ENCODE measurements at places on chromosomes 6 and 20.

DNA sequence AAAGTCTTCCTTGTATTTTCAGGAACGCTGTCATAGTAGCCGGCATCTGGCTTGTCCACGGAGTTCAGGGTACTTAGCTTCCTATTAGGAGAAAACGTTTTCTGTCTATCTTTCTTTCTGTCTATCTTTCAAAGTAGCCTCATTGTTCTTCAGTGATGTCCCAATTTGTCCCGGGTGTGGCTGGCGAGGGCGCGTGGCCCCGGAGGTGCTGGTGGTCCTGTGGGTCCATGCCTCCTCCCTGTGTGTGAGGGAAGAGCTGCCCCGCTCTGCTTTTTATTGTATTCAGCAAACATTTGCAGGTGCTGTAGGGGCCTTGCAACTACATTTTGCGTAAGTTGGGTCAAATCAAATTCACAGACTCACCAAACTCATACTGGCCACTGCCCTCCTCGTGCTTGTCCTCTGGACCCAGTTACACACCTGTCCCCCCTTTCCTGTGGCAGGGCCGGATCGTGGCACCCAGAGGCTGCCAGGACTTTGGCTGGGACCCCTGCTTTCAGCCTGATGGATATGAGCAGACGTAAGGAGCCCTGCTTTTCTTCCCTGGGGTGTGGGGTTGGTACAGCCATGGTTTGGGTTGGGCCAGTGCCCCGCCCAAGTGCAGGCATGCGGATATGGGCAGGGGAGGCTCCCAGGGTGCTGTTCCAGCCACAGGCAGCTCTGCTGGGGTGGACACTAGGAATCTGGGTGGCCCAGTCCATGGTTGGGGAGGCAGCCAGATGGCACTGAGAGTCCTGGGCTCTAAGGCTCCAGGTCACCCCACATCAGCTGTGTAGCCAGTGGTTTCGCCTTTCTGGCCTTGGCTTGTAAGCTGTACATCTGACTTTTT lies 12.3 kb downstream of the ITPA start:
- DNase-seq: no peak

GRCh38 chr20:2911200-2911599 lies 37.9 kb downstream of the PTPRA start:
- no peak for DNase-seq

DNA sequence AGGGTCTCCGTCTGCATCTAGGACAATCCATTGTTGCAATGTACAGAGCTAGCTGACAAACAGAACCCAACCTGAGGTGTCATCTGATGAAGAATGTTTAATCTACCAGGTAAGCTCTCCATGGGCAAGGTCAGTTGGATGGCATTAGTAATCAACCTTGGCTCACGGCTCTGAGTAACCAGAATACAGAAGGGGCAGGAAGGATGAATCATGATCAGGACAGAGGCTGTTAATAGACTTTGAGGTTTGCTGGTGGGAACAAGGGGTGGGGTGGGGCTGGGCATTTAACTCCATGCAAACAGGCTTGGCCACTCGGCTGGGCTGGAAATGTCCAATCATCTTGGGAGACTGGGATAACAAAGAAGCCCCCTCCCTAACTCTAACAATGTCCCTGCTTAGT lies 77.1 kb upstream of the MRPS10 start:
- no peak for DNase-seq

DNA sequence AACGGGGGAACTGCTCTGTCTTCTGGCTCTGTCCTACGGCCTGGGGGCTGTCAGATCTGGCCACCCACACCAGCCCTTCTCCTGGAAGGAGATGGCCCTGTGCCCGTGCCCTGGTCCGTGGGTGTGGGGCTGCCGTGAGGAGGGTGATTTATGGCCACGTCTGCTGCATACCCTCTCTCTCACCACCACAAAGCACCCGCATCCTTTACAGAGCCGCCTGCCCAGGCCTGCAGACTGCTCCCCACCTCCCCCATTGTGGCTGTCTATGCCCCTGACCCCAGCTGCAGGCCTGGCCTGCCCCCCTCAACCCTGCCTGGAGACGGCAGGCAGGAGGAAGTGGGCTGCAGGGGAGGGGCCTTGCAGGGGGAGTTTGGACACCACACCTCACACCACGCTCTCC lies 72.7 kb upstream of the GATA5 start:
- DNase-seq: no peak

DNA sequence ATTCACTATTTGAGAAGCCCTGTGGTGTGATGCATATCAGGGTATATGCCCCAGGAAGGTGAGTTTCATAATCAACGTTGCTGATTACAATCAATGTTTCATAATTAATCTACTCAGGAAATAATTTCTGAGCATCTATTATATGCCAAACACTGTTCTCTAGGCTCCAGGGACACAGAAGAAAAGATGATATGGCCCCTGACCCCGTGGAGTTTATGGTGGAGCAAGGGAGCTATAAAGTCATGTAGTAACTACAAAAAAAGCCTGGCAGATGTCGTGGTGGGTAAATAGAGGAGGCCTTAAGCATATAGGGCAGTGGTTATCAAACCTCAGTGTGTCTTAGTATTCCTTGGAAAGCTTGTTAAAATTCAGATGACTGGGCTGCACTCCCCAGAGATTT lies 40.1 kb upstream of the BCAS1 start:
- no peak for DNase-seq

DNA sequence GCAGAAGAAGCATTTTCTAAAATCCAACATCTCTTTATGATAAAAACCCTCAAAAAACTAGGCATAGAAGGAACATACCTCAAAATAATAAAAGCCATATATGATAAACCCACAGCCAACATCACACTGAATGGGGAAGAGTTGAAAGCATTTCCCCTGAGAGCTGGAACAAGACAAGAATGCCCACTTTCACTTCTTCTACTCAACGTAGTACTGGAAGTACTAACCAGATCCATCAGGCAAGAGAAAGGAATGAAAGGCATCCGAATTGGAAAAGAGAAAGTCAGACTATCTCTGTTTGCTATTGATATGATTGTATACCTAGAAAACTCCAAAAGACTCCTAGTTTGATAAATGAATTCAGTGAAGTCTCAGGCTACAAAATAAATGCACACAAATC lies 7.9 kb upstream of the CDK19 start:
- DNase-seq: no peak

- DNase-seq: no peak
Observed at GRCh38 chr6:138442663-138443062, 38.6 kb downstream of the HEBP2 start.

GRCh38 chr6:16903470-16903869 lies 142.2 kb upstream of the ATXN1 start:
- DNase-seq: no peak

DNA sequence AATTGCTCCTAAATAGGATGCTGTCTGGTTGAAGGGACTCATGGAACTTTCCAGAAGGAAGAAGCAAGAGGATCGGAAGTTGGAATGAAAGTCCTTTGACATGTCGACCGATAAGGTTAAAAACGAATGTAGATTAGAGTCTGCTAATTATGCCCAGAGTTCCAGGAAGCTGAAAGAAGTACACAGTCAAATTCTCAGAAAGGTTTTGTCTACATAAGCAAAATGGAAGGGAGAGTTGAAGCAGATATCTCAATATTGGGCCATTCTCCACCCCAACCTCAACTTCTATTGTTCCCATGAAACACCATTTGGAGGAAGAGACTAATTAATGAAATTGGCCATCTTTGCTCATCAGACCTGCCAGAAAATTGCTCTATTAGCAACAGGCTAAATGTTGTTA lies 64.0 kb downstream of the CAP2 start:
- DNase-seq: no peak

- DNase-seq: no peak
Observed at GRCh38 chr6:6131492-6132109, 124.9 kb upstream of the NRN1 start.

DNA sequence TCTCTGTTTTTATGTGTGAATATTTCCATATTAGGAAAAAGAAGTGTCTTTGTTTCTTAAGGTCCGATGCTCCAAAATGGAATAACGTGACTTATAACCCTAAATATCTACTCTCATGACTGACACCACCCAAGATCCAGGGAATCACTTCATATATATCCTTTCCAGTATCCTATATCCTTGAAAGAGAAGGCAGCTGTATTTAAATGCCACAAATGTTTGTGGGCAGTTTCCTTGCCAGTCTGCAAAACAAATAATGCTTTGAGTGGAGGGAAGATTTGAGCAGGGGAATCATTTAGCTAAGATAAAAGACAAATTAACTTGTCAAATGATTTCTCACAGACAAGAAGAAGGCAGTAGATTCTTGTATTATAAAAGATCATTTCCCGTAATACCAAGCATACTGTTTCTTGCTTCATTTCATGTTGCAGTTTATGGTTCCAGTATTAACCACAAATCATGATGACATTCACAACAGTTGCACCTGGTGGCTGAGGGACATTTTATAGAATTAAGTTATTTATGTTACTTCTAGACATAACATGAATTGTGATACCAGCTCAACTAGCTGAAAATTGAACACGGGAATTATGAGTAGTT lies 30.0 kb upstream of the FABP7 start:
- DNase-seq: no peak

GRCh38 chr6:157514659-157515496 lies 133.9 kb downstream of the ZDHHC14 start:
- DNase-seq: no peak

GRCh38 chr6:115821798-115822197 lies 238.9 kb downstream of the FRK start:
- DNase-seq: no peak

- DNase-seq: no peak
Observed at GRCh38 chr20:35465976-35466375, 10.6 kb downstream of the CEP250 start.

GRCh38 chr6:148543540-148543939 lies 200.9 kb downstream of the SASH1 start:
- no peak for DNase-seq

DNA sequence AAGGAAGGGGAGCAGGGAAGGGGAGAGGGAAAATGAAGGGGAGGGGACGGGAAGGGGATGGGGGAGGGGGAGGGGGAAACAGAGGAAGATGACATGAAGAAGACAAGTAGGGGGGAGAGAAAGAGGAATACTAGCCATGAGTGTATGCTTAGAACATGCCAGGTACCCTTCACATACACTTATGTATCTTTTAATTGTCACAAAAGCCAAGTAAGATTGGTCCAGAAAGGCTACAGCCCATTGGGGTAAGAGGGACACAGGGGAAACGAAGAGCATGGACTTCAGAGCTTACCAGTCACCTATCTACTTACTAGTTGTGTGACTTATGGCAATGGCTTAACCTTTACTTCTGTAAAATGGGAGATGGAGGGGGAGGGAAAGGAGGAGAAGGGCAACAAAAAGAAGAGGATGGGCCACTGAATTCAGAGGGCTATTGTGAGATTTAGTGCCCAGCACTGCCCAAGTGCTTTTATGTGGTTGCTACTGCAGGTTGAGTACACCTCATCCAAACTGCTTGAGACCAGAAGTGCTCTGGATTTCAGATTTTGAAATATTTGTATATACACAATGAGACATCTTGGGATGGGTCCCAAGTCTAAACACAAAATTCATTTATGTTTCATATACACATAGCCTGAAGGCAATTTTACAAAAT lies 90.3 kb downstream of the ARHGAP18 start:
- DNase-seq: no peak

GRCh38 chr6:167510648-167511047 lies 185.8 kb downstream of the TTLL2 start:
- DNase-seq: no peak

DNA sequence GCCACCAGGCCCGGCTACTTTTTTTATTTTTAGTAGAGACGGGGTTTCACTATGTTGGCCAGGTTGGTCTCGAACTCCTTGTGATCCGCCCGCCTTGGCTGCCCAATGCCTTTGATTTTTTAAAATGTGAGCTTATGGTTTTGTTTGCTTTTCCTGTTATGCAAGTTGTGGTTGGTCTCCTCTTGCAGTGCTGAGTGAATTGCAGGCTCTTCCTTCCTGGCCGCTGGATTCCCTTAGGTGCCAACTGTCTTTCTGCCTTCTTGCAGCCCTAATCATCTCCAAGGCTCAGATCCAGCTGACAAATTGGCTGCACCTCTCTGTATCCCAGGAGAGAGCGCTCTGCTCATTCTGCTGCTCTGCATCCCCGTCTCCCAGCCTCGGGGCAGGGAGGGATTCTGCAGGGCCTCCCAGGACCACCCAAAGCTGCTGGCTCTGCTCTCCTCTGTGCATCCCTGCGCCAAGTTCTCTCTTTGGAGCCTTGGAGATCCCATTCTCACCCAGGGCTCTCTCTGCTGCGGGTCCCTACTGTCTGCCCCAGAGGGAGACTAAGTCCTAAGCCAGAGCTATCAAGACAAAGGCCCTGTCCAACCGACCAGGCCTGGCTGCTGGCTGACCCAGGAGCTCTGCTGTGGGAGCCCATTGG lies 14.1 kb upstream of the EMILIN3 start:
- no peak for DNase-seq

DNA sequence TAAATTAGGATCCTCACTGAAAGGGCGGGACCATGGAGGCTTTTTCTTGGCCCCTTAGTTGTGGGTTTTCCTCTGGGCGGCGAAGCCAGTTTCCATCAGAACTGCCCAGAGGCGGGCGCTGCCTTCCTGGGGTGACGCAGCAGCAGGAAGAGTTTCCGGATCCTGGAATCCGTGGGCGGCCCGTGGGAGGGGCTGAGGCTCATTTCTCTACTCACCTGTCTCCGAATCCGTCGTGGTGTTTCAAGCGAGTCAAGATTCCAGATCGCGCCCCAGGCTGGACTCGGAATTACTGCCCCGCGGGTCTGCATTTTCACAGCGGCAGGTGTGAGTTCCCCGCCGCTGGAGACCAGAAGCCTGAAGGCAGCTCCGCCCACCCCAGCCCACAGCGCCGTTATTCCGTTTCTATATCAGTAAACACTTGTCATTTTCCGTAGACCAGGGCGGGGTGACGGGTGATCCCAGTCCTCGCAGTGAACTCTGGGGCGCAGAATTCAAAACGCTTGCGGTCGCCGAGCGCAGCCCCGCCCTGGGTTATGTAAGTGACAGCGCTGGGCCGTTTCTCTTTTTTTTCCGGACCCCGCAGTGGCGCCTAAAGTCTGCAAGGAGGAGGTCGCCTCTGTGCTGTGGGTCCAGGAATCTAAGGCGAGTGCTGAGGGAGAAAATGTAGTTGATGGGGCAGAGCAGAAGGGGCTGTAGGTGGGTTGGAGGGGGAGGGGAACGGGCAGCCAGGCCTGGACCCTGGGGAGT lies 27.2 kb upstream of the POU5F1 start:
- peak; percentile 78 for DNase-seq

DNA sequence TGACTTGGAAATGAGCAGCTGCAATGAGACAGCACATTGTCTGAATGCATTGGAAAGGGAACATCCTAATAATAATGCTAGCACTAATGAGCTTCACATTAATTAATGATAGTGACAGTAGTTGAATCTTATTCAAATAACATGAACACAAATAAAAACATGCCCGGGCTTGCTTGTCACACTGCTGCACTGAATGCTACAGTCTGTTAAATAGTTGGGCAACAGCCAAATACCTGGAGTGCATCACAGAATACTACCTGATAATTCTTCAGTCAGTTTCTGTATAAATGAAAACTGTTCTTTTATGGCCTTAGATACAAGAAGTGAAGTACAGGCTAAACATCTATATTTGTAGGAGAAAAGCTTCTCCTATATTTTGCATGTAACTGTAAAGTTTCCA lies 458.7 kb downstream of the RNF144B start:
- no peak for DNase-seq

GRCh38 chr6:68635706-68636513 lies 828 bp downstream of the ADGRB3 start:
- DNase-seq: peak; percentile 38
